Stimulated activated CD8-positive, alpha-beta memory T cell treated with anti-CD3 and anti-CD28 coated beads, Interleukin-4, amount 100 ng/mL, for 4 hours (primary cell): ENCODE measurements at places on chromosomes 1 and 21.

GRCh38 chr1:156500543-156500792, at the start of gene MEF2D:
Gene MEF2D, minus strand, starts transcription at chr1:156500775. Its CDS starts 17,483 bp downstream, at chr1:156483292.
- DNase-seq, result no peak

- DNase-seq, result no peak
Observed at GRCh38 chr1:202961220-202961880, 3.2 kb upstream of the ADIPOR1 start.

GRCh38 chr1:77168358-77168757, 50.9 kb downstream of the PIGK start:
- no peak for DNase-seq

DNA sequence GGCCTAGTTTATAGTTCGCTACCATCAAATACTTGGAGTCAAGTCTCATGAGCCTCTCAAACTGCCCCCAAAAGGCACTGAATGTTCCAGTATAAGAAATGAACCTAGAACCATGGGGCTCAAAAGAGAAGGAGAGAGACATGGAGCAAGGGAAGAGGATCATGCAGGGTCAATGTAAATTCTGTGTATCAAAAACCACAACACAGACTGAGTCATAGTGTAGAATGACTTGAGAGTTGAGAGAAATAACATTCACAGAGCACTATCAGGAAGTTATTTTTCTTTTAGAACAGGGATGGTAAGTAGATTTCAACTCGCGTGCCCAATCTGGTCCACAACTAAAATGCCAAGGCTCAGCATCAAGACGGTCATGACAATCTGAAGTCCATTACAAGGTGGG, 59.8 kb downstream of the GNG12 start:
- DNase-seq, result no peak

GRCh38 chr1:96559181-96559580, 162.4 kb upstream of the PTBP2 start:
- DNase-seq, result no peak

DNA sequence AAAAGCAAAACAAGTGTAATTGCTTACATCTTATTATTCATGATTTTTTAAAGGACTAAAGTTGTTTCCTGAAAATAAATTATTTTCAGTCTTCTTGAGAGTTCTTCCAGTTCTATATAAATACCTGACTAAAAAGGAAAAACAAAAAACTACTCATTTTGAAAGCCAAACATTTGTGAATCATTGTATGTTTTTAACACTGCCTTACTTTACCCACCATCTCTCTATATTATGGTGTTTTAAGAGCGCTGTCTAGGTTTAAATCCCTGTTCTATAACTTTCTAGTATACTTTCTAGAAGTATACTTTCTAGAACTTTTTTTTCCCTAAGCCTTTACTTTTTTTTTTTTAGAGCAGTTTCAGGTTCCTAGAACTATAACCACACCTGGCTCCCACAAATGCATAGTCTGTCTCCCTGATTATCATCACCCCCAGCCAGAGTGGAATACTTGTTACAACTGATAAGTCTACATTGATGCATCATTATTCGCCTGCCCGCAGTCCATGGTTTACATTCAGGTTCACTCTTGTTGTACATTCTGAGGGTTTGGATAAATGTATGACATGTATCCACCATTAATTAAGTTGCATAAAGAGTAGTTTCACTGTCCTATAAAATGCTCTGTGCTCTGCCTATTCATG, 9.8 kb downstream of the RSBN1 start:
- DNase-seq, result no peak
